NCI-H1105 treated with DMSO at 0.1 percent for 48 hours (cell line): ENCODE measurements at places on chromosomes 7 and 10.

GRCh38 chr7:132932296-132933071 lies 149.4 kb downstream of the CHCHD3 start:
- DNase-seq, result no peak

- DNase-seq, result no peak
These were observed 98.6 kb upstream of the DIP2C start for GRCh38 chr10:787933-788651.

DNA sequence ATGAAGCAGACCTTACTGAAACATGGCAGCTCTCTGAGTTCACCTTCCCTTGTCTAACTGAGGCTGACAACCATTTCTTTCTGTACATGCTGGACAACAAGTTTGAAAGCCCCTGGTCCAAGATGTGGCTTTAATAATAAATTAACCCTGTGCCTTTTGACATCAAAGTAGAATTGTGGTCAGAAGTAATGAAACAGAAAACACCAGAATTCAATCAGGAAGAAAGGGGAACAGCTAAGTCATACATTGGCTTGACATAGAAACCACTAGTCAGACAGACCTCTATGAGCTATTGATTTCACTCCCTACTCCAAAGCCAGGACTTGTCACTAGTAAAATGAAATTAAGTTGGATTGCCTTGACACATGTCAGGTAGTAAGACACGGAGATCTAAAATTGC lies 175.2 kb upstream of the ASAH2 start:
- no peak for DNase-seq

DNA sequence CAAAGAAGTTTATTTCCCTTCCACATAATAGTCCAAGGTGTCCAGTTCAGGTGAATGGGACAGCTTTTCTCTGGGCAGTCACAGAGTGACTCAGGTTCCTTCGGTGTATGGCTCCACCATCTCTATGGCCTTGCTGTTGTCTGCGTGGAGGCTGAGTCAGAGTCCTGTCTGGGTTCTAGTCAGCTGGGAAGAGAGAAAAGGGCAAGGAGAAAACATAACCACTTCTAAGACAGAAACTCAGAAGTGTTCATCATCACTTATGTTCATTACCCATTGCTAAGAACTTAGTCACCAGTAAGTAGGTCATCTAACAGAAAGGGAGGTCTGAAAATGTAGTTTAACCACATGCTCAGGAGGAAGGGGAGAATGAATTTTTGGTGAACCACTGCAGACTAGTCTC lies 32.4 kb upstream of the CCDC7 start:
- DNase-seq, result no peak

GRCh38 chr10:121597504-121598262 lies 561 bp downstream of the FGFR2 start:
- DNase-seq, result no peak

GRCh38 chr7:35038354-35038753 lies 1.1 kb upstream of the DPY19L1 start:
- no peak for DNase-seq

DNA sequence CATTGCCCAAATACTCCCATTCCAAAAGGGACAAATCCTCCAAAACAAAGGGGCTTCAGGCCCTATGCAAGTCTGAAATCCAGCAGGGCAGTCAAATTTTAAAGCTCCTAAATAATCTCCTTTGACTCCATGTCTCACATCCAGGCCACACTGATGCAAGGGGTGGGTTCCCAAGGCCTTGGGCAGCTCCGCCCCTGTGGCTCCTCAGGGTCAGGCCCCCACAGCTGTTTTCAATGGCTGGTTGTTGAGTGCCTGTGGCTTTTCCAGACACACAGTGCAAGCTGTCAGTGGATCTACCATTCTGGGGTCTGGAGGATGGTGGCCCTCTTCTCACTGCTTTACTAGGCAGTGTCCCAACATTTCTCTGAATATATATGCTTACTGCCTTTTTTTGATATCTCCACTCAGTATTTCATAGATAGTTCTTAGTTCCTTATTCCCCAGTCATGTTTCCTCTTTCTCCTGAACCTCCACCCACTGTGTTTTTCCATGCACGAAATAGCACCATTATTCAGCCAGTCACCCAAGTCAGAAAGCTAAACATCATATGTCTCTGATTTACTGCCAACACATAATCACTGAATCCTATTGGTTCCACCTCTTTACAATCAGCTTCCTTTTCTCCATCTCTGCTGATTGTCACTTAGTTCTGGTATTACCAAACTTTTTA lies 172.6 kb upstream of the CACNA2D1 start:
- DNase-seq, result no peak

DNA sequence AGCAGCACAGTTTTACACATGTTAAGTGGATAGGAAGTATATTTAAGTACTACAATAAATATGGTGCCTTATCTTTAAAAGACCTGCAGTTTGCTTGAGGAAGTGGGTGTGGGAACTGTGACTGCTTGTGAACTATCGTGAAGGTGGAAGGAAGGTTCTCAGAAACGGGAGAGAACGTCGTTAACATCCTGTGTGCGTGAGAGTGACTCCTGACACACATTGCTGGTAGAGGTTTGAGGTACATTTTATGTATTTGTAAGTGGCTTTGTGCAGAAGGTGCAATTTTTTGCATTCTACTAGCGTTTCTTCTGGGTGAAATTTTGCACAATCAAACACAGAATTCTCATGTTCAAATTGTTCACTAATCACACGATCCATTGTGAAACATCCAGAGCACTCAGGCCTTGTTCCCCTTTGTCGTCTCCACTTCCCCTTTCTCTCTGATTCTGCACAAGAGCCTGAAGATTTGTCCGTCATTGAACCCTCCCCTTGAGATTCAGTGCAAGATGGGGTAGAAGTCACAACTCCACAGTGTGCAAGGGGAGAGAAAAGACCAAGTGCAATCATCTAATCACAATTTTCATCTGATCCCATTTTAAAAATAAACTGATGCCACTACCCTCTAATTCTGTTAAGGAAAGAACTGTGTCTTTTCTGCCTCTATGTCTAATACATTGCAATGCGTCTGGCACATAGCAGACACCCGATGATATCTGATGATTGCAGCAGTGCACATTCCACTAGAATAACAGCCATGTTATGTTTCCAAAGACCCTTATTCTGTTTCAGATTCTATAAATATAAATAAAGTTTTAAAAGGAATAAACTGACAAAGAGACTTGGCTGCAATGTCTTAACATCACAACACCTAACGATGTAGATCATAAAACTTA lies 279.9 kb downstream of the NEBL start:
- DNase-seq, result no peak

GRCh38 chr10:89327803-89328441 lies at the start of gene IFIT3:
Gene IFIT3 (plus strand): TSS chr10:89327997. CDS start chr10:89328074, 77 bp downstream.
- no peak for DNase-seq

DNA sequence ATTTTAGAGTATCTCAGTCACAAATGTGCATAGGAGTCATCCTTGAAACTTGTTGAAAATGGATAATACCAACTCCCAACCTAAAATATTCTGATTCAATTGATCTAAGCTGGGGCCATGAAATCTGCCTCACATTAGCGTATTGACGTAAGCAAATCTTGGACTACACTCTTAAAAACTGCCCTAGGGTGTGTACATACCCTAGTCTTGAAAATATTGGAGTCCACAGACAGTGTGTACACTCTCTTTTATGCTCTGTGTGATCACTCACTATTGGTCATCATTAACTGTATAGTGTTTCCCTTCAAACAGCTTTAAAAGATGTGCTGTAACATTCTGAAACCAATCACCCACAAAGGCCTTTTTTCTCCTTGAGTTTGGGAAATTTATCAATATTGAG lies 102.9 kb upstream of the FERD3L start:
- no peak for DNase-seq

DNA sequence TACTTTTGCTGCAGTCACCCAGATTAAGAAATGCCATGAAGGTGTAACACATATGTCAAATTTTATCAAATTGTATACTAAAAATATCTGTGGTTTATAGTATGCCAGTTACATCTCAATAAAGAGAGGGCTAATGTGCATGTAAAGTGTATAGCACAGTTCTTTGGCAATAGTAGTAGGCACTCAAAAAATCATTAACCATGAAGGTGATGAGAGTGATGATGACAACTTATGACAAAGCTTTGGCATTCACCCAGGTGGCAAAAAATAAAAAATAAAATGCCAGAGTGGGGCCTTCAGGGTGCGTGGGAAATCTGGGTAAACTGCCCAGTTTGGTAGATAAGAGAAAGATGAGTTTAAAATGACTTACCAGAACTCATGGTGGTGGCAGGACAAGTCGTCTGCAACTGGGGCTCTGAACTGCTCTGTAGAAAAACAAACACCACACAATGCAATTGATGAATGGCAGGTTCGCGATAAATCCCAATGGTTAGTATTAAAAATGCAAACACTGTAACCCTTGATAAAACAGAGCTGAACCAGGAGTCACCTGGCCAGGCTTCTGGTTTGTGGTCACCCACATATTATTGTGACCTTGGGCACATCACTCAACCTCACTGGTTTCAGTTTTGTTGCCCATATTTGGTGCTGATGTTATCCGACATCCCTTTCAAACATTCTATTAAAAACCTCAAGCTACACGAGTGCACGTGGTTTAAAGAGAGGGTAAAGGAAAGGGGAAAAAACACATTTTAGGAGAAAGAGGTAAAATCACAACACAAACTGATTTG lies 120.2 kb downstream of the SORBS1 start:
- peak; percentile 32 for DNase-seq

DNA sequence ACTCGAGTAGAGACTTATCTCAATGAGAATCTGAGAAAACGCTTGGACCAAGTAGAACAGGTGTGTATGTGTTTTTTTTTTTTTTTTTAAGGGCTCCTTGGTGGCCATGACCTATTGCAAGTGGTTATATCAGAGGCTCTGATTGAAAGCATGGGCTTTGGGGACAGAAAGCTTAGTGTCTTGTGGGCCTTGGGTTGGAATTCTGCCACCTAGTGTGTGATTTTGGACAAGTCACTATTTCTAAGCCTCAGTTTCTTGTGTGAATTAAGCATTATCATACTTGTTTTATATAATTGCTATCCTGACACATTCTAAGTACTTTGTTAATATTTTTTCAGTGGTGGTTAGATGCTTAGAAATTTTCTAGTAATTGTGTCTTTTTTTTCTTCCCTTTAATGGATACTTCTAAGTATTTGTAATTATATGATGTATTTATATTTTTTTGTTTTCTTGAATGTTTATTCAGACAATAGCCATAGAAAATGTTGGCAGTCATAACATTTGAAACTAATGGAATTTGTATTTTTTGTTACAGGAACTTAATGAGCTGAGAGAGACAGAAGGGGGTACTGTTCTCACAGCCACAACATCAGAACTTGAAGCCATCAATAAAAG lies 33.1 kb downstream of the SMC3 start:
- peak; percentile 19 for DNase-seq

GRCh38 chr10:44937196-44938005 lies 22.2 kb upstream of the RASSF4 start:
- DNase-seq, result no peak

GRCh38 chr7:68925241-68925640 lies 673.0 kb upstream of the AUTS2 start:
- peak; percentile 98 for DNase-seq

GRCh38 chr7:104096683-104097082 lies 107.2 kb upstream of the RELN start:
- DNase-seq, result no peak

GRCh38 chr7:35546691-35547429 lies 148.1 kb downstream of the HERPUD2 start:
- DNase-seq, result no peak

GRCh38 chr10:28151636-28152035 lies 151.2 kb downstream of the MPP7 start:
- DNase-seq, result no peak

GRCh38 chr10:86757113-86757972 lies 924 bp downstream of the BMPR1A start:
- peak; percentile 8 for DNase-seq

DNA sequence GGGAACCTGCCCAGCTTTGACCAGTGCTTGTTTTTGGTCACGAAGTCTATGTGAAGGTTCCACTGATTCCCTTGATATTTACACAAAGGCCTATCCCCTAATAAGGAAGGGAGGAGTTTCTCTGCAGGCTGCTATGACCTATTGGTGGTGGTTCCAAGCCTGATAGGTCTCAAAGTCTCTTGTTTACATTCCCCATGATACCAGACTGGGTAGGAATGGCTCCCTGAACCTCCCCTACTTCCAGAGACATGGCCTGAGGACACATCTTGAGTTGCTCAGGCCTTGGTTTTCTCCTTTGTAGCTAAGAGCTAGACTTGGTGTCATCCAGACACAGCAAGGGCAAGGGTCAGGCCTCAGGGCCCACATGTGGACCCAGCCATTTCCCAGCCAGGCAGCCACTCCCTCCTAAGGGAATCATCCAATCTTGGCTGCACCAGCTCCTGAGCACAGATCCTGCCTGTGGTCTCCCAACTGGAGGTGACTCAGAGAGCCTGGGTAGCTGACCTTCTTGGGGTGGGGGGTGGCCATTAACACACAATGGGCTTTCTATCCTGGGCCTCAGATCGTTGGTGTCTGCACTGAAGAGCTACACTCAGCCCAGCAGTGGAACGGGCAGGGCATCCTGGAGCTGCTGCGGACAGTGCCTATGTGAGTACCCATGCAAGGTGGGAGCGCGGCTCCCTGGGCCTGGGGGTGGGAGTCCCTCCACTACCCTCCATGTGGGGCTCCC lies 51.0 kb upstream of the TRIM8 start:
- DNase-seq, result no peak

DNA sequence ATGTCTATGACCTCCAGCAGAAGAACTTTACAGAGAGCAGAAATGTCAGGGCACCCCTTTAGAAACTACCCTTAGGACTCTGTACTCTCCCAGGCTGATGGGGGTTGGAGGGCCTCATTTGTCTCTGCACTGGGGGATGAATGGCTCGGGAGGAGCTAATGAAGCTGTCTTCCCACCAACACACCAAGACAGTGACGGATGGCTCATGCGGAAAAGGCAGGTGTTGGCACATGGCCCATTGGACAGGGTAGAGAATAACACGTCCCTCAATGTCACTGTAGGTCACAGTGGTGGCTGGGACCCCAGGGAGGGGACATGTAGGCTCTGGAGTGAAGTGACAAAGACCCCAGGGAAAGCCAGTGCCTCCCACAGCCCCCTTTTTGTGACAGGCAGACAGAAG lies 64.0 kb upstream of the PCBD1 start:
- no peak for DNase-seq

- DNase-seq, result no peak
These were observed 731.5 kb upstream of the FZD8 start for GRCh38 chr10:36373424-36374096.

GRCh38 chr10:75269605-75270004 lies 33.8 kb upstream of the COMTD1 start:
- DNase-seq, result no peak

- no peak for DNase-seq
These were observed 44.5 kb downstream of the FAM53B start for GRCh38 chr10:124699471-124700292.

- DNase-seq, result no peak
These were observed 1.8 kb downstream of the INPP5A start for GRCh38 chr10:132539431-132539839.

- DNase-seq, result no peak
These were observed 29.4 kb upstream of the KNDC1 start for GRCh38 chr10:133130602-133131001.
